ENCODE measurements at places on chromosomes 12 and 14.
A peak's percentile ranks its signal among the peaks of the same experiment; 100 is the strongest.

- peak; percentile 50 for DNase-seq
Observed at GRCh38 chr12:53751336-53752191, at the start of gene CISTR. Gene CISTR (minus strand): TSS chr12:53751979.

- no peak for DNase-seq
Observed at GRCh38 chr14:72387726-72388125, 455.5 kb downstream of the RGS6 start.

- no peak for DNase-seq
Observed at GRCh38 chr14:77314043-77314442, 6.6 kb downstream of the POMT2 start.

DNA sequence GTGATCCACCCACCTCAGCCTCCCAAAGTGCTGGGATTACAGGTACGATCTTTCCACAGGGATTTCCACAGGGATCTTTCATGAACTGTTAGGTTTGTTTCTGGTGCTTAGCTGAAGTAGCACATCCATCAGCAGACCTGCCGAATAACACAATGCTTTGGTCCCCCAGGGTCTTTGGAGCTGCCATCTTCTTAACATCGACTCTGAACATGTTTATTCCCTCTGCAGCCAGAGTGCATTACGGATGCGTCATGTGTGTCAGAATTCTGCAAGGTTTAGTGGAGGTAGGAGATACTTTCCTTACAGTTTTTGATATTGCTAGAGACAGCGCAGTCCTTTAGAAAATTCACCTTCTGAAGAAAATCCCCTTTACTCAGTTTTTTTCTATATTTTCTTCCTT, 36.3 kb downstream of the SLC17A8 start:
- no peak for DNase-seq

- DNase-seq, result peak; percentile 67
Observed at GRCh38 chr12:6323340-6323994, 13.0 kb downstream of the PLEKHG6 start.

GRCh38 chr14:66421990-66422946, 63.9 kb upstream of the CCDC196 start:
- DNase-seq, result no peak

DNA sequence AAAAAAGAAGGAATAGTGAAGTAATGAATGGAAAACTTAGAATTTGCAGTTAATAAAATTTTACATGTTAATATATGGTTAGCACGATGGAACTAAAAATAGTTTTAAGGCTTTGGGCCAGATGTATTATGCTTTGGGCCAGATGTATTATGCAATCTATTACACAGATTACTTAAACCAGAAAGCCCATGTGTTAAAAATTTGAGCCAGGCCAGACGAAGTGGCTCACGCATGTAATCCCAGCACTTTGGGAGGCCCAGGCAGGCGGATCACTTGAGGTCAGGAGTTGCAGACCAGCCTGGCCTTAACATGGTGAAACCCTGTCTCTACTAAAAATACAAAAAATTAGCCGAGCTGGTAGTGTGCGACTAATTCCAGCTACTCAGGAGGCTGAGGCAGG, 17.2 kb downstream of the IFT81 start:
- DNase-seq, result no peak

GRCh38 chr12:105499205-105499604, 168.7 kb downstream of the C12orf75 start:
- no peak for DNase-seq

- DNase-seq, result no peak
Observed at GRCh38 chr12:90514325-90514724, 440.7 kb downstream of the CCER1 start.

- no peak for DNase-seq
Observed at GRCh38 chr12:56315249-56315621, 553 bp downstream of the CNPY2 start.

DNA sequence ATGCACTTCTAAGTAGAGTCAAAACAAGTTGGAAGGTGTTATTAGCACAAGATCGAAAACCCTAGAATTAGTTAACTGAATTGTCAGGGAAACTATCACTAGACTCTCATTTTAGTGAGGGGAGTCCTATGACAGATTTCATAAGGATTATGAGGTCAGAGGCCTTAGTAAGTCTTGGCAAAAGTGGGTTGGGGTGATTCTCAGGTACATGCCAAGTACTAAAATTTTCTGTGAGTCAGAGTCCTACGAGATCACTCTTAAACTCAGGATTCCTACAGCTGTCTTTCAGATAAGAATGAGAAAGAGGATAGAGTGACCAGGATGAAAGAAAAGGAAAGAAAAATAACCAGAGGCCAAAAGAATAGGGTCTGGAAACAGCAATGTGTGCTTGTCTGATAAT, 50.8 kb upstream of the BBS10 start:
- no peak for DNase-seq

DNA sequence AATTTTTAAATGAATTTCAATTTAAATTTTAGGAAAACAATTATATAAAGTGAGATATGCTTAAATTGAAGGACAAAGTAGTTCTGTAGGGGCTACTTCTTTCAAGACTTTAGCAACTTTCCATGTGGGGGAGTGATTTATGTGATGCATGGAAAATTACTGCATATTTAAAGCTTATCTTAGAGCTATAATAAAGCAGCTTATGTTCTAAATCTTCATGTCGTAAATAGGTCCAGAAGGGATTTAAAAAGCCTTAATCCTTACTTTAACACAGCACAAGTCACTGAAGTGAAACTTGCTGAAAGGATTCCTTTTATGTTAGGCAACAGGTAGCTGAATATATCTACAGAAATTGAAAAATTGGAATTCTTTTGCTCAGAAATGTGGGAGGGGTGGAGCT, 340.4 kb downstream of the NAV3 start:
- DNase-seq, result no peak

- DNase-seq, result no peak
Observed at GRCh38 chr14:35963209-35963608, 137.1 kb downstream of the BRMS1L start.

- DNase-seq, result no peak
Observed at GRCh38 chr14:98161356-98161755, 1110.6 kb downstream of the BCL11B start.

- DNase-seq, result no peak
Observed at GRCh38 chr14:100573002-100573756, 14.0 kb downstream of the BEGAIN start.

Data from activated T-cell treated with anti-CD3 and anti-CD28 coated beads, Interleukin-2, amount 50 U/mL, for 24 hours (primary cell).